Panc1 (cell line): ENCODE measurements at places on chromosomes 1 and 21.

- no peak for DNase-seq
Measured at GRCh38 chr1:192153276-192153675, 5.0 kb upstream of the RGS18 start.

GRCh38 chr1:9890224-9890731 is 19.8 kb downstream of the CTNNBIP1 start:
- DNase-seq = no peak

GRCh38 chr1:32122151-32122550 is 14.3 kb downstream of the KPNA6 start:
- no peak for DNase-seq

- no peak for DNase-seq
Measured at GRCh38 chr1:29505532-29506220, 269.4 kb downstream of the PTPRU start.
